ENCODE measurements at places on chromosomes 16 and 17.

GRCh38 chr16:10897134-10897533 is 20.1 kb downstream of the CIITA start:
- DNase-seq: no peak

DNA sequence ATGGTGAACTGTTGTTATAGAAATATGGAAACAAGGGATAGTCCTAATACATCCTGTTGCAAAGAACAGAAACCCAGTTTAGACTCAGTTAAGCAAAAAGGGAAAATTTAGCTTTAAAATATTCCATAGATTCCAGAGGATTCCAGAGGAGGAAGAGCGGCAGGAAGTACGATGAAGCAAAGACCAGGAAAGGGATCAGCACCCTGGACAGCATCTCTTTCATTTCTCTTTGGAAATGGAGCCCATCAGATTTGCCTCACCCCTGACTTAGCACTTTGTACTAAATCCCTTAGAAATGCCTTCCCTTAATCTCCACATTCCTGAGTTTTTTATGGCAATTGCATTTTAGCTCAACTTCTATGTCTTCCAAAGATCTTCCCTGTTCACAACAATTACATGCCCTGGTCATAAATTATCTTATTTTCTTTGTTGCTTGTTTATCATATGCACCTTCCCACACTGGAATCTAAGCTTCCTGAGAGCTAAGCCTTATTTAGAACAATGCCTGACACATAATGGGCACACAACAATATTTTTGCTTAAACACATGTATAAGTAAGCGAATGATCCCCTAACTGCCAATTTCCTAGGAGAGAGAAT is 150.0 kb upstream of the RBFOX1 start:
- DNase-seq: no peak

DNA sequence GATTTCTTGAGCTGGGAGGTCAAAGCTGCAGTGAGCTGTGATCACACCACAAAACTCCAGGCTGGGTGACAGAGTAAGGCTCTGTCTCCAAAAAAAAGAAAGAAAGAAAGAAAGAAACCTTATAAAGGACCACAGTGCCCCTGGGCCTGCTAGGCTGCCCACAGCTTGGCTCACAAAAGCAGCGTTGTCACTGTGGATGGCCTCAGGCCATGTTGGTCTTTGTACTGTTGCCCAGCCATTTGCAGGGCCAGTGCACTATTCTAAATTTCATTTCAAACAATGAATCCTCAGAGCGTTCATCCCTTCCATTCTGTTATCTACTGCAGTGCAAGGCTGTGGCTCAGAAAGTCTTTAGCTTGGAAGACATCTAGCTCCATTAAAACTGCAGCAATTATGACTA is 208.4 kb downstream of the SLC39A11 start:
- DNase-seq: no peak

DNA sequence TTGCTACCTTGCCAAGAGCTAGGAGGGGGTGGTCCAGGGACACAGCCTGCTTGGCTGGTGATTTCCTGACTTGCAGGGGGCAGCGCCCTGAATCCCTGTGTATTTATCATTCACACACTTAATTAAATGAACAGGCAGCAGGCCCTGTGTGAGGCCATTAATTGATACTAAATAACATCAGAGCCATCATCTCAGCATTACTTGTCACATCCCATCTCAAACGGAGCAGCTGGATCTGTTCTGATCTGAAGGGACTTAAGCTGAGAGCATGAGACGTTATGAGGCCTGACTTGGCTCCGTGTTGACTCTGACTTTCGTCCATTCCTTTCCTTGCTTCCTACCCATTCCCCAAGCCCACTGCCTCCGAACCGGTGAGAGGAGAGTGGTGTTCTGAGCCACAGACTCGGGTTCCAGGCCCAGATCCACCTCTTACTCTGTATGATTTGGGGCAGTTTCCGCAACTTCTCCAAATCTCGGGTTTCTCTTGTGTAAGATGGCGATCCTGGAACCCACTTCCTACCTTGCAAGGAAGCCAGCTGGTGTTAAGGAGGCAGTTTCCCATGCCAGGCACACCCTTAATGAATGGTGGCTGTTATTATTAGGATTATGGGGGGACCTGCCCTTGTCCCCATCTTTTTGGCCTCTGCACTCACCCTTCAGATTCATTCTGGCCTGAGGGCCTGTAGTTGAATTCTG is 33.8 kb downstream of the CACNA1G start:
- DNase-seq: no peak

- DNase-seq: no peak
These were observed 237.3 kb upstream of the CIBAR2 start for GRCh38 chr16:85349365-85350145.

DNA sequence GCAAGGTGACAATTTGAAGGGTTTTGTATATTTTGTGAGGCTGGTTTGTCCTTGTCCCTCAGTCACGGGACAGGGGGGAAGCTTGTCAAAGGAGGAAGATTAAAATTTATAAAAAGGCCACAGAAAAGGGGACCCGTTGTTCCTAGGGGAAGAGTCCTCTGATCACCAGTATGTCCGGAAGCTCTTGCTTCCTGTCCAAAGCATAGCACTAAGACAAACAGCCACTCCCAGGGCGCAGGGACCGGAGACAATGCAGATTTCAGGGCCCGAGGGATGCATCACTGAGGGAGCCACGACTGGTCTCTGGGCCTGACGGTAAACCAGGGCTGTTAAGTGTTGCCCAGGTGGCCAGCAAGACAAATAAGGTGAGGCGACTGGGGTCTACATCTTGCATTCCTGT is 95.2 kb downstream of the MAF start:
- no peak for DNase-seq

DNA sequence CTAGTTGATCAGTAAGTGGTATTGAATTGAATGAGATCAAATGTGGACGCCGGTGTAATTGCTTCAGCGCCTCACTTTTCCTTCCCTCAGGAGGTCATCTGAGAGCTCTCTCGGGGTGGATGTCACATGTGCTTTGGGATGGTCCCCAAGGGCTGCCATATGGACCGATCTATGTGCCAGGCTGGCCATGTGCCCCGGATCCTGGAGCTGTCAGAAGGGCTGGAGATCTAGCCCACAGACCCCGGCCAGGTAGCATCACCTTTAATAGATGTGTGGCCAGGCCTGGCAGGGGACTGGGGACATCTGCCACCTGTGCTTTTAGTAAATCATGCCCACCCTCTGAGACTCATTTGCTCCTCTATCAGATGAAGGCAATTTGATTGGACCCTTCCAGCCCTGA is 95.3 kb upstream of the CRHR1 start:
- no peak for DNase-seq

- DNase-seq: no peak
These were observed 212.3 kb upstream of the IRX5 start for GRCh38 chr16:54718376-54718775.

DNA sequence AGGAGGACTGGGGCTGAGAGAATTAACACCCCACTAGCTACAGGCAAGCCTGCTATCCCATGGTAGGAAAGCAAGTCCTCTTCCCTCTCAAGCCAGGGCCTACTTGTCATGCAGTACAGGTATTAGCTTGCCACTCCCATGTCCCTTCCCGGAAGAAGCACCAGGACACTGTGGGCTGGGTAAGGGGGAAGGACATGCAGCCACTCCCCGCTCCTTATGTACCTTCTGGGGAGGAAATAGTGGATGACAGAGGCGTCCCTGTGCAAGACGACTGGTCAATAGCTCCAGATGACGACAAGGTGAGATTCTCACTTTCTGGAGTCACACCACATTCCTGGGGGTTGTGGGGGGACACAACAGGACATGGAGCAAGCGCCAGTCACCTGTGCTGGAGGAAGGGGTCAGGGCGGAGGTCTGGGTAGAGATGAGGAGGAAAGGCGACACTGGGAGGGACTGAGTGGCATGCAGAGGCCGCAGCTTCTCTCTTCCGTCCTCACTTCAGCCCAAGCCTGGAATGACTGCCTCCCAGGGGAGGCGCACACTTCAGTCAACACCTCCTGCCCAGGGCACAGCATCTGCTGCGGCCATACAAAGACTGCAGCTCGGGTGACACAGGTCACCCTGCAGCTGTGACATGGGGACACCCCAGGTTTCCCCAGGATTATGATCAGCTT is 15.1 kb upstream of the FOXJ1 start:
- DNase-seq: no peak

- no peak for DNase-seq
These were observed 641.3 kb downstream of the KCNJ2 start for GRCh38 chr17:70810609-70811008.

GRCh38 chr17:5825717-5826330 is 241.5 kb upstream of the NLRP1 start:
- DNase-seq: no peak

DNA sequence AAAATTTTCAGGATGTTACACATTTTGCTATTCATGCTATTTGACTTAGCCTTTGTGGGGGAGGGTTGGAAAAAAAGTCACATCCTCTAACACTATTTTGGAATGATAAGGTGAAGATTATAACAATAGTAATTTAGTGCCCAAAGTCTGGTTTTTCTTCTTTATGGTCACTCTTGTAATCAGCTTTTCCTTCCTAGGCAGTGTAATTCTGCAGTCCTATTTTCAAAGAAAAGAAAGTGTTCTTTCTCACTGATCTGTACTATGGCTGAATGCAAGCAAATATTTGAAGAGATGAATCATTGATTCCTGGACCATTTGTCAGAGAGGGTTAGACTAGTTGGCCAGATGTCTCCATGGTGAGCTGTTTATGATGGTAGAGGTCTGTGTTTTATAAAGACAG is 8.4 kb downstream of the RSPRY1 start:
- DNase-seq: no peak
